Epithelial cell of esophagus (primary cell): ENCODE measurements at places on chromosomes 2 and 18.

DNA sequence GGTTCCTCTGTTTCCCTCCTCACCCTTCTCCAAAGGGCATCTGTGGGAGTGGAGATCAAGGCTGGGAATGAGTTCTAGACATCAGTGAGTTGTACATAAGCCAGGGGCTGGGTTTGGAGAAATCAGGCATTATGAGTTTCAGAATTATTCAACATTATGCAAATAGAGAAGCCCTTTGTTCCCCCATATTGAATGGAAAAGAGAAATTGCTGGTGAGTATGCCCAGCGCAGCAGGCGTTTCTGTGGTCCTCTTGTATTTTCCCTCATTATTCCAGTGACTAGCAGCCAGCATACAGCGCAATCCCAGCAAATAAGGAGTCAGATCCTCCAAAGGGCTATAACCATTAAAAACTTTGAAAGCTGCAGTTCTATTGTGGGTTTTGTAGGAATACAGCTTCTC, 94.4 kb downstream of the VWA3B start:
- no peak for DNase-seq

DNA sequence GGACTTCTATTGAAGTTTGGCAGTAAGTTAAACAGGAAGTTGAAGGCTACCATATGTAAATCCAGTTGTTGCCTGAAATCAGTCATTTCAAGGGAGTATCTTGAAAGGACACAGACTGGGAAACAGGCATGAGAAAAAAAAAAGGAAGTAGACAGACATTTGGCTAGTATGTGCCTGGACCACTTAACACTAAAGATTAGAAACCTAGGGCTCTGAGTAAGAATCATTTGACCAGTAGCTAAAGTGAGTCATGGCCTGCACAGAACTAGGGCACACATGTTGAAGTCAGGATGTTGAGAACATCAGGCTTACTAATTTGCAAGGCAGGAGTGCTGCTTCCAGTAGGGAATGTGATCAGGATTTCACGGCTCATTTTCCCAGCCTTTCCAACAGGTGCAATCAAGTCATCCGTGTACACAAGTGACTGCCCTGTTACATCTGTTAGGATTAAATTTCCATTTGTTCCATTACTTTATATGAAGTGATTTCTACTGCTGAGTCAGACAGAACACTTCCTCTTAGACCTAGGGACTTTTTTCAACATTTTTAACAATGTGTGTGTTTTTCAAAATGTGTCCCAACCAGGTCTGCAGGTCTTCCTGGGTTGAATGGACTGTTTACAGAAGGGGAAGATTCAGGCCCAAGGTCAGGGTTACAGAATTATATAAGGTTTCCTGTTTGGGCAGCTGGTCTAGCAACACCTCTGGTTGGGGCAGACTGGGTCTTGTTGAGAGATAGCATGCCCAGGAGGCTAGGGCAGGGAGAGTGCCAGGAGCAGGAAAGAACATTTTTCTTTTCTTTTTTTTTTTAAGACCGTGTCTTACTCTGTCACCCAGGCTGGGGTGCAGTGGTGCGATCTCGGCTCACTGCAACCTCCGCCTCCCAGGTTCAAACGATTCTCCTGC, 145.6 kb downstream of the TGIF1 start:
- DNase-seq, result peak; percentile 94

- DNase-seq, result no peak
Measured at GRCh38 chr2:171365778-171366177, 68.0 kb downstream of the METTL8 start.

DNA sequence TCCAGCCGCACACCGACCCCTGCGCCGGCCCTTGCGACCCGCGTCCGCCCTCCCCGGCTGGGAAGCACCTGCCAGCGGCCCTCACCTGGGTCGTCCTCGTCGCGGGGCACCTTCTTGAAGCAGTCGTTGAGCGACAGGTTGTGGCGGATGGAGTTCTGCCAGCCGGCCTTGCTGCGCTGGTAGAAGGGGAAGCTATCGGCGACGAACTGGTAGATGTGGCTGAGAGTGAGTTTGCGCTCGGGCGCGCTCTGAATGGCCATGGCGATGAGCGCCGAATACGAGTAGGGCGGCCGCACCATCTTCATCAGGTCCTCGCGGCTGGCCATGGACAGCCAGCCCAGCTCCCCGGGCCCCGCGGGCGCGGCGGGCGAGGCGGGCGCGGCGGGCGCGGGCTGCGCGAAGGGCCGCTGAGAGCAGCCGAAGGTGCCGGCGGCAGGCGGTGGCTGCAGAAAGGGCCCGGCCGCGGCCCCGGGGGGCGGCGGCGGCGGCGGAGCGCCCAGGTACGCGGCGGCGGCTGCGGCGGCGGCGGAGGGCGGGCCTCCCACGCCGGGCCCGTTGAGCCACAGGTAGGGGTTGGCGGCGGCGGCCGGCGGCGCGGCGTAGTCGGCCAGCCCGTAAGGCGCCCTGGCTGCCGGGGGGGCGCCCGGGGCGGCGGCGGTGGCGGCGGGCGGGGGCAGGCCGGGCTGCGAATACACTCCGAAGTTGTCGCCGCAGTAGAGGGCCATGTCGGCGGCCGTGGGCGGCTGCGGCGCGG, 505 bp downstream of the FOXI3 start:
- peak; percentile 21 for DNase-seq

DNA sequence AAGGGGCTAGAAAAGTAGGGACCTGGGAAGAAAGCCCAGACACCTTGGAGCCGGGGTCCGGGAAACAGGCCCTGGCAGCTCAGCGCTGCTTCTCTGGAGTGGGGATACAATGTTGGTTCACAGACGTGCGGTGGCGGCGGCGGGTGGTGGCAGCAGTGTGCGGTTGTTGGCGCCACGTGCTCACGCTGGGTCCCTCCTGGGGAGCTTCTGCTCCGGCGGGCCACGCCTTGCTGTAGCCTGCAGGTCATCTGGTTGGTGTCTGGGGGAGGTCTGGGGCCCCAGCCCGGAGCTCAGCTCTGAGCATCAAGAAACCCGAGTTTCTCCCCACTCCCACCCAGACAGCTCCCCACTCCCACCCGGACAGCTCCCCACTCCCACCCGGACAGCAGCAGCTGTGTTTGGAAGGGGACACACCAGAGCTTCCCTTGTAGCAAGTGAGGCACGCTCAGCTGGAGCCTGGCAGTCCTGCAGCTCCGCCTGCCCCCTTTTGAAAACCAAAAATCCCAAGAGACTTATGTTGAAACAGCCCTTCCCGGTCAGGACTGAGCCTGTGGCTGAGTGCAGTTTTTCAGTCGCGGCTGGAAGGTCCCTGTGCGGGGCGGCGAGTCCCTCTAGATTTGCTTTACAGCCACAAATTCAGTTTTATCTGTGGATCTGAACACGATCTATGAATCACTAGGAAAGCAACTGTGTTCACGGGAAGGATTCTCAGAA, 46.9 kb downstream of the NFATC1 start:
- no peak for DNase-seq

GRCh38 chr2:16332681-16333557, 332.7 kb downstream of the CYRIA start:
- DNase-seq, result no peak

GRCh38 chr18:46061387-46061786, 10.7 kb downstream of the PSTPIP2 start:
- DNase-seq, result no peak

GRCh38 chr2:234249873-234250272, 199.4 kb downstream of the SPP2 start:
- peak; percentile 93 for DNase-seq

DNA sequence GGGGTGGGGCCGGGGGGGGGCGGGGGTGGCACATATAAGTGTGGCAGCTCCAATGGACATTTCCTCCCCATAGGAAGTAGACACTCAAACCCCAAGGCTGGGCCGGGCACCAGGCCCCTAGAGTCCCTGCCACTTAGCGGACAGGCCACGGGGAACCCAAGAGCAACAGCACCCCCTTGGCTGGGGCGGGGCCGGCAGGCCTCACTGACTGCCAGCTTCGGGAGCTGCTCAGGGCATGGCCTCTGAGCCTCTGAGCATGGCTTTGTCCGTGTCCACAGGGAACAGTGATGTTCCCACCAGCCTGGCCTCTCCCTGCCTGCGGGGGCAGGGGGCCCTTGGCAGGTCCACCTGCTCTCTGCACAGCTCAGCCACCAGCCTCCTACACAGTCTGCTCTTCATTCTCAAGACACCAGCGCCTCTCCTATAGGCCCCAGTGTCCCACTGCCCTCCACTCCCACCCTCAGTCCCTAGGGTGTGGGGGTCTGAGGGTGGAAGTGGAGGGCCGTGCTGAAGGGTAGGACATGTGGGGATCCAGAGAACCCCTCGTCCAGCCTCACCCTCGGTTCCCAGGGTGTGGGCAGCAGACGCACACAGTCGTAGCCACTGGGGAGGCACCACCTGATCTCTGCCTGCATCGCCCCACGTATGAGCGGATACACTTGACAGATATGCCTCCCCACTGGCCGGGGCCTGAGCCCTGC, 106.7 kb downstream of the FAM210A start:
- DNase-seq, result no peak

- DNase-seq, result peak; percentile 24
Measured at GRCh38 chr2:157627594-157628476, 829 bp downstream of the ACVR1C start.

DNA sequence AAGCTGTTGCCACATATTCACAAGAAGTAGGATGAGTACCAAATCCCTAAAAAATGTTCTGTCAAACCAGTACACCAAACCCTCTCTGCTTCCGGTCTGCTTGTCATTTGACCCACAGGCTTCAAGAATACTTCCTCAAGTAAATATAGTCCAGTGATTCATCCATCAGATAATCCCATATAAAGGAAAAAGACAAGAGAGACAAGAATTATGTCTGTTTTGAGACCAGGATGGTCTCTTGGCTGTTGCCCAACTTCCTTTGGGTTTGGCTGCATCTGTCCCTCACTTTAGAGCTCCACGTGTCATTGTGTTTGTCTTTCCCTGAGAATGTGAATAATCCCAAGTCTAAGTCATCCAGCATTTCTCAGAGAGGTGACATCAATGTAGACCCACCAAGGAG, 91.5 kb upstream of the NRP2 start:
- DNase-seq, result peak; percentile 46

- DNase-seq, result no peak
Measured at GRCh38 chr2:159592441-159592840, 23.9 kb downstream of the BAZ2B start.

GRCh38 chr2:40405465-40405864, 46.4 kb downstream of the SLC8A1 start:
- no peak for DNase-seq

GRCh38 chr2:99850084-99850710, 292.2 kb downstream of the AFF3 start:
- no peak for DNase-seq

GRCh38 chr18:9001209-9001608, 101.3 kb upstream of the NDUFV2 start:
- DNase-seq, result no peak

DNA sequence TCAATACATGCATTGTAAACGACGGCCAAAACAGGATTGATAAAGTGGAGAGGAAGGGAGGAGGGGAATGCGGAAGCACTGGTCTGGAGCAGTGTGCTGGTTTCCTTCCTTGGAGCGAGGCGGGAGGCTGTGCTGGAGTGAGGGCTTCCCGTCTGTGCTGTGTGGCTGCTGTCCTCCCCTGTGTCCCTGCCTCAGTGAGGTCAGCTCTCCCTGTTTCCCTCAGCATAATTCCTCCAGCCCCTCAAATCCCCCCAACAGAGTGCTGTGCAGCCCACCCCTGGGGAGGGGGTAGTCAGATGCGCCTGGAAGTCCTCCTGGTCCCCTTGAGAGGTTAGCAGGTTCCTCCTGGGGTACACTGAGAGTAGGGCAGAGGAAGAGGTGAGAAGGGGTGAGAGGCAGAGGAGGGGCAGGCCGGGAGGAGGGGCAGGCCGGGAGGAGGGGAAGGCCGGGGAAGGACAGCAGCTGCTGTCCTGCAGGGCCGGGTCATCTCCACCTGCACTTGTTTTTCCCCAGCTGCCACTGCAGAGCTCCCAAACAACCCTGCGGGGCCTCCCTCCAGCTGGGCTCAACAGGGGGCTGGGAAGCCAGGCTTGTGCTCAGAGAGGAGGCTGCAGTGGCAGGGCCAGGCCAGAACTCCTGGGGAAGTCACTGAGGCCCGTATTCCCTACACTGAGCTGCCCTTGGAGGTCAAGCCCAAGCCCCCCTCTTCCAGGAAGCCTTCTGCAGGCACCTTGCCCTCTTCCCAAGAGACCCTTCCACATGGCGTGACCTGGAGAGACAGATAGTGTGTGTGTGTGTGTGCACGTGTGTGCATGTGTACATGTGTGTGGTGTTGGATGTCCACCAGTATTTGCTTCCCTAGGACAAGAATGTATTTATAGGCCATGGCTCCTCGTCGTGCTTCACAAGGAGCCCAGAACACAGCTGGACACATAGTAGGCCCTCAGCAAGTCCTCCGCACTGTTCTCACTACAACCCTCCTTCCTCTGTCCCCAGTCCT, 13.2 kb upstream of the ATP6V1B1 start:
- no peak for DNase-seq

- no peak for DNase-seq
Measured at GRCh38 chr2:133838642-133839365, 270.5 kb upstream of the NCKAP5 start.

GRCh38 chr2:63035660-63036059, 15.0 kb upstream of the OTX1 start:
- DNase-seq, result no peak

DNA sequence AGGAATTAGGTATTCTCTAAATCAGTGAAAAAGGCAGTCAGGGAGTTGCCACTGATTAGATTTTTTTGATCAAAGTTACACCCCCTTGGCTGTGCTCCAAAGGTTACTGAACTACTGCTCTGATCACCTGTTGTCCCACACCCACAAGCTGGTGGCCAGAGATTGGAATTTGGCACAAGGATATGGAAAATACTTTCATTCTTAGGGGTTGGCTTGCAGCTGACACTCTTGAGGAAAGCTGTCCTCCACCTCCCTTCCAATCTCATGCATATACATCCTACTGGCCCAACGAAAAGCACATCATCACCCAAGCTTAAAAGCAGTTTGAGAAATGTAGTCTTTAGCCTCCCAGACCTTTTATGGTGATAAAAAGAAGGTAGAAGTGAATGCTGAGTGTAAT, 329.5 kb upstream of the CHAC2 start:
- DNase-seq, result no peak

DNA sequence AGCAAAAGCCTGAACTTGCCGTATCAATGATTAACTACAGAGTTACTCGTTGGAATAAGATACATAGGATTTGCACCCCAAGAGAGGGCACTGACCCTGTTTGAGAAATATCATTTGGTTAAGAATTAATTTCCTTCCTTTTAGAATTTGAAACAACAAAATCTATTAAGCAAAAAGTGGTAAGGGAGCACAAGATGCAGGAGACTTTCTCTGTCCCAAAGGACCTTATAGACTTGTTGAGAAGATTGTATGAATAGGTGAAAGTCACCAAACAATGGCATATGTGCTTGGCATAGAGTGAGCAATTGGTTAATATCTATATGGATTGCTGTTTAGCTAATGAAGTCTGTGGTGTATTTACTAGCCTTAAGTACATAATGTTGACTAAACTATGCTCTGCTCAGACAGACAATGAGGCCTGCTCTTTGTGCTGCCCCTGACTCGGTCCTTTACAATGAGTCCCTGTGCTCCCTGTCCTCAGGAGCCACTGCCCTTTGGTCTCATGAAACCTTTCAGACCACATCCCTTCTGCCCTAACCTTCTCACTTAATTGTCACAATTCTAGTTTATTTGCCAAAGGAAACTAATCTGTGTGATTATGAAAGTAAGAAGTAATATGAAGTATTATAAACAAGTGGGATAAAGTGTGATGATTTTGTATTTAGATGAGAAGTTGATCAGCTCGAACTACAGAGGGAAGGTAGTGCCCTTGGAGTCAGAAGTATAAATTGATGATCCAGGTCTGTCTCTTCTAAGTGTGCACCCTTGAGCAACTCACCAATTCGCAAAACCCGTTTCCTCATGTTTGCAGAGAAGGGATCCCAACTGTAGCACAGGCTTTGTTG, 21.2 kb upstream of the HNMT start:
- DNase-seq, result no peak
